ENCODE measurements at places on chromosomes 6 and 20.

GRCh38 chr6:123745895-123746294, 57.8 kb upstream of the NKAIN2 start:
- DNase-seq, result no peak

DNA sequence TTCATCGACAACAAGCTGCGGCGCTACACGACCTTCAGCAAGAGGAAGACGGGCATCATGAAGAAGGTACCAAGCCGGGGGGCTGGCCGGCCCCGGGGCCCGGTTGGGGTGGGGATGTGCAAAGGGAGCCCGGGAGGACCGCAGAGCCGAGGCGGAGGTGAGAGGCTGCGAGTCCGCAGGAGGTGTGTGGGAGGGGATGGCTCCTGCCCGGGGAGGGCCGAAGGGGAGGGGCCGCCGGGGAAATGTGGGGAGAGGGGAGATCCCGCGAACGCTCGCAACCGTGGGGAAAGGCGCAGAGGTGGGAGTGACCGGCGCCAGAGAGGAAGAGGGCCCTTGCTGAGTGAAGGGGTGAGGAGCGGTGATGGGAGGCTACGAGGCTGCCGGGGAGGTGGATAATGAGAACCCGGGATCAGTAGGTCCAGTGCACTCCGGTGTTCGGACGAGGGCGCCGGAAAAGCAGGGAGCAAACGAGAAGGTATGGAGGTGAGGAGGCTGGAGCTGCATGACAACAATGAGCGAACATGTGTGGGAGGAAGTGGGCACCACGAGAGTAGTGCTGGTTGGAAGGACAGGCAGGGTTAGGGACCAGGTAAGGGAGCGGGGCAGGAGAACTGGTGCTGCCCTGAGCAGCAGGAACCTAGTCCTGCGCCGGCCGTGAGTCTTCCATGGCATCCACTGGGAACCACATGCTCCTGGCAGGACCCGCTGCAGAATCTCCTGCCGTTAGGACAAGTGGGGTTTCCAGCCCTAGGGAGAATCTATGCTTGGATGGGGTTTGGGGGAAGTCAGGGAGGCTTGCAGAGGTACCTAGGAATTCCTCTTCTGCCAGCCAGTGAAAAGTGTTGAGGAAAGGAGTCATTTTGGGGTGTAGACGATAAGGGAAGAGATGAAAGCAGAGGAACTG, 1.3 kb downstream of the SRF start:
- DNase-seq, result peak; percentile 61

DNA sequence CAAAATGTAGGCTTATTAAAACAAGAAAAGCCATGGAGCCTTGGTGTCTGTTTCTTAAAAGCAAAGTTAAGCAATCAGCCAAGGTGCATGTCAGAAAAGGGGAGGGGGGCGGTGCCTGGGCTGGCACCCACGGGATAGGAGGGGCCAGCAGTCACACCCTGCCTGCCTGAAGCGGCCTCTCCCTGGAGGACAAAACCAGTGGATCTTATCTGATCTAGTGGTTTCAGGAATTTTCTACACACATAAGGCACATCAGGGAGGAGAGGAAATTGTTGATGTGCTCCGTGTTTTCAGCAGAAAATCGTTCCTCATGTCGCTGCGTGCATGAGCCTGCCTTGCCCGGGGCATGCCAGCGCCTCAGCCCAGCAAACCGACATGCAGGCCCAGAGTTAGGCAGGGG, 276.4 kb downstream of the TAF4 start:
- no peak for DNase-seq

- DNase-seq, result no peak
These were observed 440.1 kb upstream of the ADGRB3 start for GRCh38 chr6:68194846-68195478.

DNA sequence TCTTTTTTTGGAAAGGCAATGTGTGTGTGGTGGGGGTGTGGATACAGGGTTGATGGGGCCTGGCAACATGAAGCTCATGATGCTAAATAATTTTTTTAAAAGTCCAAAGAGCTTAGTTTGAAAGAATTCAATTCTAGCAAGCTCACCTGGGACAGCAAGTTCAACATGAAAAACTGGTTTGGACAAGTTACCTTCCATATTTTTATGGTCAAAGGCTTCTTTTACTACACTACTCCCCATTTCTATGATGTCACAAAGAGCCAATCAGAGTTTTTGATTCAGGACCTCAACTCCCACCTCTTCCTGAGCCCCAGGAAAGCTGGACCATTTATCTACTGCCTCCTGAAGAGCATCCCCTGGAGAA, 66.1 kb upstream of the CTNNBL1 start:
- DNase-seq, result no peak

- no peak for DNase-seq
These were observed 65.5 kb downstream of the TRMT11 start for GRCh38 chr6:126051791-126052190.

- no peak for DNase-seq
These were observed 21.3 kb downstream of the SNAP25 start for GRCh38 chr20:10239954-10240353.

- no peak for DNase-seq
These were observed 22.8 kb upstream of the TAF4 start for GRCh38 chr20:62088258-62089127.

GRCh38 chr20:49579195-49579594, 11.3 kb upstream of the PTGIS start:
- DNase-seq, result no peak

- DNase-seq, result peak; percentile 19
These were observed 32.7 kb upstream of the MAP7 start for GRCh38 chr6:136582711-136583471.

- DNase-seq, result no peak
These were observed 650.0 kb downstream of the KIF16B start for GRCh38 chr20:15923030-15923776.

DNA sequence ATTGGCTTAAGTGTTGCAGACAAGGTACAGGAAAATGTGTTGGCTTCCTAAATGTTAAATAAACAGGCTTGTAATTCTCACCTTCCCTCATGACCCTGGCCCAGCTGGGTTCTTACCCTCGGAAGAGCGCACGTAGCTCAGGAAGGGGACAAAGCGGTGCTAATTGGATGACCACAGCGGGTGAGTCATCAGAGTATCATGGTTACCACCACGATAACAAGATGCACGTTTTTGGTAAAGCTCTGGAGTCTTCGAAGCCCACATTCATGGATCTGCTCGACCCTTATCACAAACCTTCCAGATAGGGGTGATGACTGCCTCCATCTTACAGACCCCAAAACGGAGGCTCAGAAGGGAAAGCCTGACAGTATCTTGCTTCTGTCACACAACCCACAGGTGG, 32.8 kb downstream of the APCDD1L start:
- no peak for DNase-seq

- peak; percentile 68 for DNase-seq
These were observed 55.6 kb upstream of the CARMIL1 start for GRCh38 chr6:25223490-25223991.

- no peak for DNase-seq
These were observed 857.6 kb upstream of the SLC35B3 start for GRCh38 chr6:9292975-9293374.

DNA sequence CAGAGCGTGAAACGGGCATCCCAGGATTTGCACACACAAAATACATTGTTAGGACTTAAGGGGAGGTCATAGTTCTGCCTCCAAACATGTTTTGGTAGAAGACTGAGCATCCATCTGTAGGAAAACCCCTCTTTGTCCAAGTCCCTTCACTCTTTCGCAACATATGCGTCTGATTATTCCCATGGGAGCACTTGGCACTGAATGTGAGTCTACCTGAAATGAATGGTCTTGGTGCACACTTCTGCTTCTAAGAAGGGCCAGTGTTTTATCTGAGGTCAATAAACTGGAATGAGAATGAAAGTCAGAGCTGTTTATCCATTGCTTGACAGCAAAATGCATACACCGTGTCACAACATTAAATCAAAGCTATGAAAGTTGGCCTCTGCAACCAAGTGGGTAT, 33.0 kb downstream of the GJA10 start:
- DNase-seq, result no peak

- DNase-seq, result no peak
These were observed 32.1 kb downstream of the TRAM2 start for GRCh38 chr6:52544602-52545405.

- no peak for DNase-seq
These were observed 124.2 kb upstream of the GMDS start for GRCh38 chr6:2369606-2370005.

GRCh38 chr20:38764567-38765318, 16.5 kb downstream of the ACTR5 start:
- DNase-seq, result no peak

- no peak for DNase-seq
These were observed 5.0 kb downstream of the MARCKS start for GRCh38 chr6:113862112-113862511.

- no peak for DNase-seq
These were observed 309.2 kb upstream of the MAP3K7 start for GRCh38 chr6:90896075-90896547.

DNA sequence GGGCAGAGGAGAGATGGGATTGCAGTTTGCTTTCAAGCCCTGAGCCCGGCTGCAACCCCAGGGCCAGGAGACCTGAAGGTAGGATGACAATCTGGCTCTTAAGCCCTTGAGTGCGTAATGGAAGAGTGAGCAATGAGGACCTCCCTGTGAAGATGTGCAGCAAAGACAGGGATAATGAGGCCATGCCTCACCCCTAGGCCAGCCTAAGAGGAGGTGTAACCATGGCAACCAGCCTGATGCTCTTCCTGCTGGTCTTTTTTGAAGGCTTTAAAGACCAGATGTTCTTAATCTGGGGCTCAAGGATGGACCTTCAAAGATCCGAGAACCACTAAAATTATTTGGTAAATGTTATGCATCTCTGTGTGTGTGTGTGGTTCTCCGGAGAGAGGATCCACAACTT, 8.2 kb downstream of the ARHGAP40 start:
- DNase-seq, result no peak

- DNase-seq, result no peak
These were observed 59.9 kb downstream of the ANKEF1 start for GRCh38 chr20:10094566-10095173.

DNA sequence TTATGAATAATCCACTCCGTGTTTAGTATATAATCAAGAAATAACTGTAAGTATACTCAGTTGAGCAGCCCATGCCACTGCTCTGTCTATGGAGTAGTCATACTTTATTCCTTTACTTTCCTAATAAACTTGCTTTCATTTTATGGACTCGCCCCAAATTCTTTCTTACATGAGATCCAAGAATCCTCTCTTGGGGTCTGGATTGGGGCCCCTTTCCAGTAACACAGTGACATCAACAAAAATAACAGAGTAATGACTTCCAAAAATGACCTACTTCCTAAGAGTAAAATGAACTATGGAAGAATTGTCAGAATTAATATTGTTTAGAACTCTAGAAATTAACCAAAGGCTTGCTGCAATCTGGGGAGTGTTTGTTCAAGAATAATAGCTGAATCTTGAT, 8.8 kb downstream of the OR2H1 start:
- DNase-seq, result no peak

GRCh38 chr6:87951751-87952150, 95.9 kb upstream of the SPACA1 start:
- no peak for DNase-seq

DNA sequence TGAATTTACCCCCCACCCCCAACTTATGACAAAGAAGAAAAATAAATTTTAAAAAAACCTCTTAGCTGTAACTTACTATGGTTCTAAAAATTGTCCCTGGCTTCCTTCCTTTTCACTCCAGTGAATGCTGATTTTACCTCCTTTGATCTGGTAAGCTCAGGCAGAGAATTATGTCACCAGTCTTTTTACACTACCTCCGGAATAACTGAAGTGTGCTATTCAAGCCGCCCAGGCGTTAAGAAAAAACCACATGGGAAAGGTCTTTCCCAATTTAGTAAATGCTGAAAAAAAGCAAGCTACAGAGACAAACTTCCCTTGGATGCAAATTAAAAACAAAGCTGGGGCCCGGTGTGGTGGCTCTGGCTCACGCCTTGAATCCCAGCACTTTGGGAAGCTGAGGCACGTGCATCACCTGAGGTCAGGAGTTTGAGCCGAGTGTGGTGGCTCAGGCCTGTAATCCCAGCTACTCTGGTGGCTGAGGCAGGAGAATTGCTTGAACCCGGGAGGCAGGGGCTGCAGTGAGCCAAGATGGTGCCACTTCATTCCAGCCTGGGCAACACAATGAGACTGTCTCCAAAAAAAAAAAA, 12.4 kb downstream of the SNX5 start:
- DNase-seq, result no peak

- no peak for DNase-seq
These were observed 125.7 kb upstream of the AFDN start for GRCh38 chr6:167701010-167701409.

DNA sequence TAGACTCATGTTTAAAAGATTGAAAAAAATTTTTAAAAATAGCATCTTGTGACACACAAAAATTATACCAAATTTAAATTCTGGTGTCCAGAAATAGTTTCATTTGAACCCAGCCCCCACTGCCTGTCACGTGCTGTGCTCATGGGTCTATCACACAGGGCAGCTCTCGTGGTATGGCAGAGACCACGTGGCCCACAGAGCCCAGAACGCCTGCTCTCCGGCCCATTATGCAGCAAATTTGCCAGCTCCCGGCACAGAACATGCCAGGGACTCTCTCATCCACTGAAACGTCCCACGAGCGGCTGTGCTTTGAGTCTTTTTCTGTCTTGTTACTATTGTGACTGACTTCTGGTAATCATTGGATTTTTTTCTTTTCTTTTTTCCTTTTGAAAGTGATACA, 224.3 kb downstream of the TTLL2 start:
- DNase-seq, result no peak

- DNase-seq, result no peak
These were observed 621.5 kb upstream of the BTBD3 start for GRCh38 chr20:11296221-11296620.

DNA sequence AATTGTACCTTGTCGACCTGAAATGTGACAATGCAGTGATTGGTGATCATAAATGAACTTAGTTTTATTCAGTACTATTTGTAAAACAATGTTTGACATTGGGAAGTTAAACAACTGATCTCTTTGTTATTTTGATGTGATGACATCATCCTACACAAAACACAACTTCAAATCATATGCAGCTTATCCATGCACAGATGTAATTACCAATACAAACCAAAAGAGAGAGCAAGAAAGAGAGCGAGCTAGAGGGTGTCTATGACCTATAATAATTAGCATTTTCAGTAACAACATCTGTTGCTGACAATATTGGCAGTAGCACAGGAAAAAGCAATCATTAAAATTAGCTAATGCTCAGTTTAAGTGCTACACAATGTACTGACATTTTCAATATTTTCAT, 320.9 kb downstream of the UTRN start:
- no peak for DNase-seq

GRCh38 chr20:57414867-57415592, 23.8 kb downstream of the RBM38 start:
- no peak for DNase-seq

- DNase-seq, result no peak
These were observed 111.8 kb upstream of the ZFP64 start for GRCh38 chr20:52303281-52303950.

GRCh38 chr6:119052987-119053386, 25.5 kb downstream of the FAM184A start:
- DNase-seq, result no peak
